ENCODE measurements at places on chromosomes 7 and 10. TPM values are rescaled to one million over a fixed set of nuclear protein-coding genes. Genes with fewer than 3 reads are reported as not detected.

The ZYX gene
- total RNA-seq, result 15.8 TPM

The IGF2BP3 gene
- total RNA-seq, result 7.5 TPM

The RADIL gene
- total RNA-seq, result not detected

The ACSM6 gene
- not detected for total RNA-seq

The VCL gene
- total RNA-seq, result 143 TPM

The IL6 gene
- 23.1 TPM for total RNA-seq

The EBLN1 gene
- not detected for total RNA-seq

The GIMAP7 gene
- total RNA-seq, result not detected

The UROS gene
- 26.6 TPM for total RNA-seq

The ARMC3 gene
- total RNA-seq, result 0.64 TPM

The MEOX2 gene
- total RNA-seq, result not detected

The SPDYE16 gene
- total RNA-seq, result not detected

The TLX1 gene
- under 0.01 TPM for total RNA-seq

The DGKI gene
- not detected for total RNA-seq

The ST7 gene
- total RNA-seq, result 15.8 TPM

The NUTM2A gene
- 0.24 TPM for total RNA-seq

The CCDC6 gene
- total RNA-seq, result 41.2 TPM

The MEIG1 gene
- not detected for total RNA-seq

The LBX1 gene
- total RNA-seq, result not detected

The ERVW-1 gene
- total RNA-seq, result not detected

The LRRD1 gene
- not detected for total RNA-seq

The STYXL1 gene
- total RNA-seq, result 50.8 TPM

The GPRIN2 gene
- 0.85 TPM for total RNA-seq

The AKR1D1 gene
- not detected for total RNA-seq

The CUBN gene
- total RNA-seq, result 0.85 TPM

The GIMAP2 gene
- total RNA-seq, result 0.24 TPM

The HGF gene
- under 0.01 TPM for total RNA-seq

The MRC1 gene
- total RNA-seq, result 0.21 TPM

The RBP3 gene
- not detected for total RNA-seq

The FAM25A gene
- total RNA-seq, result 10.8 TPM

The HHEX gene
- total RNA-seq, result 0.43 TPM

The PRLHR gene
- total RNA-seq, result not detected

The SLC18A3 gene
- not detected for total RNA-seq

The OSBPL3 gene
- total RNA-seq, result 33.9 TPM

The SLC39A12 gene
- total RNA-seq, result not detected
